ENCODE measurements at places on chromosomes 5 and 9.

- DNase-seq, result peak; percentile 59
Measured at GRCh38 chr5:78467752-78468357, 107.4 kb downstream of the SCAMP1 start.

DNA sequence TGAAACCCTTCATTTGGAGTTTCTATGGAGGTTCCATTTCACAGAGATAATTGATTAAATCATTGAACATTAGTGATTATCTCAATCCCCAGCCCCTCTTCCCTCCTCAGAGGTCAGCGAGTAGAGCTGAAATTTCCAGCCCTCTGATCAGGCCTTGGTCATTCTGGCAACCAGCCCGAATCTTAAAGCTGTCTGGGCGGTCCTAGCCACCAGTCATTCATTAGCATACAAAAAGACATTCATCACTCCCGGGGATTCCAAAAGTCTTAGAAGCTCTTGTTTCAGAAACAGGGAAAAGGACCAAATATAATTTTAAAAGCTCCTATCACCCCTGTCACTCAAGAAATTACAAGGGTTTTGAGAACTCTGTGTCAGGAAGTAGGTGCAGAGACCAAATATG is 41.3 kb downstream of the ZNF474 start:
- peak; percentile 66 for DNase-seq

GRCh38 chr9:26326563-26326962 is 566.0 kb downstream of the CAAP1 start:
- peak; percentile 78 for DNase-seq

DNA sequence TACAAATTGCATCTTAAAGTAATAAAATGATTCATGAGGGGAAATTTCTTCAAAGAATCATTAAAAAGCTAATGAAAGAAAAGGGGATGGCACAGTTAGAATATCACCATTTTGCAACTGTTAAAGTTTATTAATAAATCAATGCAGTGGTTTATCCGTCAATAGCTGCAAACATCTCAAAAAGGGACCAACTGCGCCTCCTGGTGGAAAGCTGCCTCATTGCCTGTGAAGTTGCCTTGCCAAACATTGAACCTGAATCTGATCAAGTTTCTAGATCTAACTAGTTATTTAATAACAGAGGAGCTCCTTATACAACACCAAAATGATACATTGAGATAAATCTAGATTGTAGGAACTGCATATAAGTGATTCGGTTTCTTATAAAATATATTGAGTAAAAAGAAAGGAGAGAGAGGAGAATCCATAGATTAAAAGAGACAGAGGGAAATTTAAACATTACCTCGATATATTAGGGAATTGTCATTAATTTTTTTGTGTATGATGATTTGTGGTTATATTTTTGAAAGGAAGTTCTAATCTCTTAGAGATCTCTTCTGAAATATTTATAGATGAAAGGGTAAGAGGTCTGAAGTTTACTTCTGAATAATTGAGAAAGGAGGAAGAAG is 6.9 kb upstream of the NDUFB6 start:
- DNase-seq, result peak; percentile 43

DNA sequence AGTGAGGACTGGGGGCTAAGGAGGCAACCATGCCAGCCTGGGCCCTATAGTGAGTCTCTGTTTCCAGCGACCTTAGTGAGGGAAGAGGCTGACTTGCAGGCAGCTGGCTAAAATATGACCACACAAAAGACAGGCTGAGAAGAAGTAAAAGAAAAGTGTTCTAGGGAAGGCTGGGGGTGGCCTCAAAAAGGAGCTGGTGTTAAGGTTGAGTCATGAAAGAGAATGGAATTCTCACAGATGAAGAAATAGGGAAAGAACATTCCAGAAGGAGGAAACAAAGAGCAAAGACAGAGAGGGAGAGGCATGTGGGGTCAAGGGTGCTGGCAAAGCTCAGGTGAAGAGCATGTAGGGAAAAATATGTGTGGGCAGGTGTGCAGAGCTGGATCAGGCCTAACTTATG is 302.7 kb upstream of the RFX3 start:
- peak; percentile 72 for DNase-seq

DNA sequence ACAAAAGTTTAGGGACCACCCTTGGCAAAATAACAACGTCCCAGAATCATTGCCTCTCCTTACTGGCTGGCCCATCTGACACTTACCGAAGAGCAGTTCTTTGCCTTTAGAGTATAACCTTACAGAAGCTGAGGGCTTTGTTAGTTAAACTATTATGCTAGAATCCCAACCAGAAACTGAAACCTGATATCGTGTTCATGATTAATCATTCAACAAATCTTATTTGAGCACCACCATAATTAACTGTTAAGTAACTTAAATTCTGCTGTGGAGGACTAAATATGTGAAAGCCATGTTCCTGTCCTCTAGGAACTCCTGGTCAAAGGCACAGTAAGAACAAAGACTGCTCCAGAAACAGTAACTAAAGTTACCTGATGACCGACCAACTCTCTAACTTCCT is 104.9 kb downstream of the ARL15 start:
- DNase-seq, result no peak

DNA sequence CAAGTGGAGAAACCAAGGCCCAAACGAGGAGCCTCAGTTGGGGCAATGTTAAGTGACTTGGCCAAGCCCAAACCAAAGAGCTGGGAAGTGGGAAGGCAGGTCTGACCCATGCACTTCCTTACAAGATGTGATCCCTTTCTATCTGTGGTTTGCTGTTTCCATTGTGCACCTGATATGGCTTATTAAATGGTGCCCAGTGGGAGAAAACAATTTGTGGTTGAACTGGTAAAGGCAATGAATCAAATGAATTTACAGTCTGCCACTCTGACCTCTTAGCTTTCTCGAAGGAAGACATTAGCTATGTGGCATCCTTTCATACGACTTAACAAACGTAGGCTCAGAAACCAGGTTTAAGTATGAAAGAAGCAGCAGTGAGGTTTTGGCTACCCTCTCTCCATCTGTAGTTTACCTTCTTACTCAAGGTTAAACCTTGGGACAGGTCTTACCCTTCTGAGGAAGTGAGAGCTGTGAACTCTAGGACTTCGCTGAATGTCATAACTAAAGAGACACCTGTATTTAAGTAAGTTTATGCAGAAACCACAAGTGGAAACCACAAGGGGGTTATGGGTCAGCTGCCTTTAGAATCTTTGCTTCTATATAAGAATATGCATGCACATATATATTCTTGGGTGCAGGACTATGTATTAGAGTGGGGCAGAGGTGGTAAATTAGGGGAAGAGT is 100.5 kb upstream of the SPATA31D4 start:
- no peak for DNase-seq

DNA sequence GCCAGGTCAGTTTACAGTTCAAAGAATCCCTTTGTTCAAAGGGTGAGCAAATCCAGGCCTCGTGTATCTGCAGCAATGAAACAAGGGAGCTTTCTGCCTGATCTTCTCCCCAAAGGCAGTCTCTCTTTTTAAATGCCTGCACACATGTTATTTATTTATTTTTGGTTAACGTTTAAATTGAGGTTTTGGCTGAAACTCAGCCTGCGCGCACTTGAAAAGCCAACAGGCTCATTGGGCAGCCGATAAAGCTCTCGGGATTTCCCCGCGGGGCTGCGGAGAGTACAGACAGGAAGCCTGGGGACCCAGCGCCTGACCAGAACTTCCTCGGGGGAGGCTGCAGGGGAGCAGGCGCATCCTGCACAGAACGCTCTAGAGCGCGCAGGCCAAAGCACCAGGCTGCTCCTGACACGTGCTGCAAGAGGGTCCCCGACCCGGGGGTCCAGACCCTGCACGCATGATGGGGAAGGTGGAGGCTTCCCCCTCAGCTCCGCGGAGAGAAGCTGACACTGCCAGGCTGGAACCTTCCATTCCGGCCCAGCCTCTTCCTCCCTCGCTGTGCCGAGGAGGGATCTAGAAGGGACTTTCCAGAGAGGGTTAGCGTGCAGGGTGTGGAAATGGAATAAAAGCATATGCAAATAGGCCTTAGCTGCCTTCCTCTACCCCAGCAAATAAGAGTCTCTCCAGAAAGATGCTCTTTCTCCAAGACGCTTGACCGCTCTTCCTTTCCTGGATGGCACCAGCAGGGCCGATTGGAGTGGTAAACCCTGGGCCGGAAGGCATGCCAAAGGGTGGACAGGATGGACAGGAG is 46.1 kb downstream of the PTTG1 start:
- peak; percentile 81 for DNase-seq

DNA sequence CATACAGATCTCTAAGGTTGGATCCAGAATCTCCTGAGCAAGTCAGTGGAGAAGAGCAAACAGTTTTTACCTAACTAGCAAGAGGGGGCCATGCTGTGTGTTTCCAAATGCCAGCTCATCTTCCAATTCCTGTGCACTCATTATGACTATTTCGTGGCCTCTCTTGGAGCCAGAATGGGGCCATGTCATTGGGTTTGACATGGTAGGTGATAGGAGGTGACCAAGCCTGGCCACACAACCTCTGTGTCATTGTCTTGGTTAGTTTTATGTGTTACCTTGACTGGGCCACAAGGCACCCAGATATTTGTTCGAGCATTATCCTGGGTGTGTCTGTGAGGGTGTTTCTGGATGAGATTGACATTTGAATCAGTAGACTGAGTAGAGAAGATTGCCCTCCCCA is 206.2 kb downstream of the HSPA4 start:
- no peak for DNase-seq

- DNase-seq, result no peak
Measured at GRCh38 chr5:139472386-139473030, 1.7 kb downstream of the SMIM33 start.
